Muscle of leg (tissue), 16 donors: ENCODE measurements at places on chromosomes 2 and 18. TPM values are rescaled to one million over a fixed set of nuclear protein-coding genes. Genes with fewer than 3 reads are reported as not detected.

DNA sequence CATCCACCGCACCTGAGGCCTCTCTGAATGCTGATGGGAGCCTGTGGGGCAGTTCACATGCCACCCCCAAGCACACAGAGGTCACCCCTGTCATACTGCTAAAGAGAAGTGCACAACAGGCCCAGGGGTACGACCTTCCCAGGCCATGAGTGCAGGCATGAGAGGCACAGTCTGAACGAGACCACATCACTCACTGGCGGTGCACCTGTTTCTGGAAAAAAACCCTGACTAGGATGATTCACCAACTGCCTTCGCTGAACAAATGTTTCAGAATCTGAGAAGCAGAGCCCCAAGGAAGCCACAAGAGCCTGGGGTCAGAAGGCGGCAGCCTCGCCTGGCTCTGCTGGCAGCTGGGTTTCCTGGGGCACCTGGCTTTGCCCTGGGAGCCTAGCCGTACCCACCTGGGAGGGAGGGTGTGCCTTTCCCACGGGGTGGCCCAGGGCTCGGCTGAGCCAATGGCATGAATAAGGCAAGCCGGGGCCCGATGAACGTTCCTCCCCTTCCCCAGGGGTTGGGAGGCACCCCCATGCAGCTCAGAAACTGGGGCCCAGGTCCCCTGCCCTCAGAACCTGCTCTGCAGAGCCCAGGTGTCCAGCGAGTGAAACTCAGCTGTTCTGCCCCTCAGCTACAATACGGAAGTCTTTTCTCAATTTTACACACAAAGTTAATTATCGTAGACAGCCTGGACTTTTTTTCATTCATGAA lies 73.8 kb downstream of the HDAC4 start:
- peak; percentile 72 for DNase-seq

- DNase-seq: no peak
Measured at GRCh38 chr2:151525821-151526373, 116.2 kb downstream of the RIF1 start.

The ANKRD29 gene
- 4.0 TPM for total RNA-seq

DNA sequence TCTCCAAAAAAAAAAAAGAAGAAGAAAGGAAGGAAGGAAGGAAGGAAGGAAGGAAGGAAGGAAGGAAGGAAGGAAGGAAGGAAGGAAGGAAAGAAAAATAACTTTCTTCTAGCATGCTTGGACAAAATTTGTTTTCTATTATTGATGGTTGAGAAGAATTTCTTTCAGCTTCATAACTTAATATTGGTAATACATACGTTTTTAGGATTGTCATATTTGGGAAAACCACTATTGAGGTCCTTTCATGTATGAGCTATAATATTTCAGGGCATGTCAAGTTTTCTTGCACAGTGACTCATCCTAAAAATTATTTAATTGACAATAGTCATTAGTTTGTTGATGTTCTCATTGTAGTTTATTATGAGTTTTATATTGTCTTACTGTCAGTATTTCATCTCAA lies 66.4 kb upstream of the PKDCC start:
- DNase-seq: no peak

The CYTIP gene
- total RNA-seq: 0.84 TPM

The STPG4 gene
- 0.22 TPM for total RNA-seq

- peak; percentile 89 for DNase-seq
Measured at GRCh38 chr2:126655500-126656430, at the start of gene GYPC. TSS of gene GYPC (plus strand) at chr2:126656158. CDS start at chr2:126656264, 106 bp downstream.
